ENCODE measurements at places on chromosomes 16 and 17. TPM values are rescaled to one million over a fixed set of nuclear protein-coding genes. Genes with fewer than 3 reads are reported as not detected.

DNA sequence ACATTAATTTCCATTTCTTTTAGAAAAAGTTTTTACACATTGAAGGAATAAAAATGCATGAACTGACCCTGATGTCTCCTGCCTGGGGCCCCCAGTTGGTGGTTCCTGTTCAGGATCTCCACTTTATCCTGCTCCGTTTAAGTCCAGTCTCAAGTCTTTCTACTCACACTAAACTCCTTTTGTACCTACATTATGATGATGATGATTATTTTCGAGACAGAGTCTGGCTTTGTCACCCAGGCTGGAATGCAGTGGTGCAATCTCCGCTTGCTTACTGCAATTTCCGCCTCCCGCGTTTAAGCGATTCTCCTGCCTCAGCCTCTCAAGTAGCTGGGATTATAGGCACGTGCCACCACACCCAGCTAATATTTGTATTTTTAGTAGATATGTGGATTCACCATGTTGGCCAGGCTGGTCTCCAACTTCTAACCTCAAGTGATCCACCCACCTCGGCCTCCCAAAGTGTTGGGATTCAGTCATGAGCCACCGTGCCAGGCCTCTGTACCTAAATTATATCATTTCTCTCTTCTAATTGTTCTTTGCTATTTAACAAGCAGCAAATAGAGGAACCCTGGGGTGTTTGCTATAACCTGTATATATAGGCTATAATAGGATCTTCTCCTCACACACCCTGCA, 2.2 kb upstream of the FOXK2 start:
- DNase-seq, result no peak

DNA sequence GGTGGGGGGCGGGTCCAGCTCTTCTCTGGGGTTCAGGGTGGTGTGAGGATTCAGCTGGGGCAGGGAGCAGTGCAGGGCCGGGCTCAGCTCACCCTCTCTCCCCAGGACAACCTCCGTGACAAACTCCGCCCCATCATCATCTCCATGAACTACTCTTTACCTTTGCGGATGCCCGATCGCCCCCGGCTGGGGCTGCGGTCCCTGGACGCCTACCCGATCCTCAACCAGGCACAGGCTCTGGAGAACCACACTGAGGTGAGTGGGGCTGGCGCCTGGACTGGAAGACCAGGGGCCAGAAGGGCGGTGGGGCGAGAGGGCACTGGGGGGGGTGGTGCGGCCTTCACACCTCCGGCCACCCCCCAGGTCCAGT, 18.9 kb upstream of the PDK2 start:
- DNase-seq, result no peak

CLEC3A gene
- polyA plus RNA-seq, result 0.22 TPM

GRCh38 chr16:14487579-14487978, 142.5 kb downstream of the PARN start:
- no peak for DNase-seq

TMEM204 gene
- polyA plus RNA-seq, result 19.2 TPM

DNA sequence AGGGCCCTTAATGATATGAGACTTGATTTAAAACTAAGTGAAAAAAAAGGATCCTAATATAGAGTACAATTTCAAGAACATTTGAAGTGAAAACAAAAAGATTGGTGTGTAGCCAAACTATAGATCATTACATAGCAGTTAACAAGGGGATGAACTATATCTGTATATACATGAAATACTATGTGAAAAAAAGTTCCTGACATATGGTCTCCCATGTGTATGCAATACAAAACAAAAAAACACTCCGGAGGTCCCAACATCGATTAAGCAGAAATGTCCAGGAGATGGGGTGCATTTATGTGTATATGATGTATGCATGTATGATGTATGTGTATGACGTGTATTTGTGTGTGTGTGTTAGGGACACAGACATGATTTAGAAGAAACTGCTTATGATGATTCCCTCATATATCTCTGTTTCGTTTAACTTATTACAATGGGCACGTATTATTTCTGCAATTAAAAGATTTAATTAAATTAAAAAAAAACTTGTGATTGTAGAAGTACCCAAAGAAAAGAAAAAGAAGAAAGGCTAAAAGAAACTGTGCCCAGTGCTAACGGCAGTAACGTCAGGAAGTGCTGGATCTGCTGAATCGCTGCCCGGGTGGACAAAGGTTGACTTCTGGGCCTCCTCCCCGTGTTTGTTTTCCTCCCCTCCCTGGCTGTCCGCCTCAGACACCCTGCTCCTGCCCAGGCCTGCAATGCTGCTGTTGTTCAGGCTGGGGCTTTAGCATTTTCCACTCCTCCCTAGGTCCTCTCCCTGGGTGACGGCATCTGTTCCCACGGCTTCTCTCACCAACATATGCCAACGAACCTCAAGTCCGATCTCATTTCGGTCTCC, 36.9 kb downstream of the TBX4 start:
- no peak for DNase-seq

PRSS36 gene
- polyA plus RNA-seq, result 3.3 TPM

DNA sequence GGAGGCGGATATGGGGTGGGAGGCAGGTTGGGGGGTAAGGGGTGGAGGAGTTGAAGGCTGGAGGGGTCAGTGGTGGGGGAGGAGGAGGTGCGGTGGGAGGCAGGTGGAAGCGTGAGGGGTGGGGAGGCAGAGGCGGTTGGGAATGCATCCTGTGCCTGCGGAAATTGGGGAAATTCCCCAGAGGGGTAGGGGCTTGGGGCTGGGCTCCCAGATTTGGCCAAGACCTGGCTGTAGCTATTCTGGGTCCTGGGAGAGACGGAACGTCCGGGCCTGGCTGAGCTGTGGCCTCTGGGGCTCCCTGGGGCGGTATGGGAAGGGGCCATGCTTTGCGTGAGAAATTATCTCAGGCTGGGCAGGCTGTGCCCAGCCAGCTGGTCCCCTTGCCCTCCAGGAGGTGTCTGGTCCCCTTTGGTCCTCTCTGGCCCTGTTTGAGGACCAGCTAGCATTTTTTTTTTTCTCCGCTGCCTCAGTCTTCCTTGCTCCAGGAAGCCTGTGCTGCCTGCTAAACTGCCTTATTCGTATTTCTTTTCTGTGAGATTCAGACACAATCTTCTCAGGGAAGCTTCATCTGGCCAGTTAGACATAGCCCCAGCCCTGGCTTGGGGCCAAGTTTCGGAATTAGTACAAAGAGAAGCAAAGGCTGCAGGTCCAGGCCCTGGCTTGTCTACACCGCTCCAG, 7.3 kb upstream of the TRPV2 start:
- DNase-seq, result peak; percentile 50

ZFHX3 gene
- polyA plus RNA-seq, result 31.6 TPM

GRCh38 chr16:66661210-66661560, 35.4 kb downstream of the CMTM4 start:
- DNase-seq, result no peak

- DNase-seq, result no peak
Measured at GRCh38 chr16:8872967-8873865, 4.4 kb upstream of the CARHSP1 start.

DNA sequence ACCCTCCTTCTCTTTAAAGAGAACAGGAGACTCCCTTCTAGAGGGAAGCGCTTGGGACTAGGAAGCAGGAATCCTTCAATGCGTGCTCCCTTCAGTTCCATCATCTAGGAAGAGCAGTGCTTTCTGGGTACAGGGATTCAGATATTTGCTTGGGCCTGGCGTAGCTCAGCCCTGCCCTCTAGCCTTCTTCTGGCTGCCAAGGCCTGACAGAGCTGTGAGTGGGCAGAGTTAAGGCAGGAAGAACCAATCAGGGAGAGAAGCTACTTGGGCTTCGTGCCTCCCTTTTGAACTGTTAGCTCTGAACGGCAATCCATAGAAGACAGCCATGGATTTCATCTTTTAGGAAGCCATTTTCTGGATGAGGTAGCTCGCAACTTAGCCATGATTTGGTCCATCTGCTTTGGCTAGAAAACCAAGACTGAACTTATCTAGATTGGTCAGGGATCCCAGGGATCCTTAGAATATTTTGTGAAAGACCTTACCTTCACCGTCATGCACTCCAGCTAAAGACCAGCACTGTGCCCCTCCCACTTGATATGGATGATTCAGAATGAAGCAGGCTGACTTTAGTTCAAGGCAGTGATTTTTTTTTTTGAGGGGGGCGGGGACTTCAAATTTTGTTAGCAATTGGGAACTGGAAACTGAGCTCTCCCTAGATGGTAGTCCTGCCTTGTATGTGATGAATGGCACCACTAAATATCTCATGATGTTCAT, 2.5 kb upstream of the CORO6 start:
- no peak for DNase-seq

DNA sequence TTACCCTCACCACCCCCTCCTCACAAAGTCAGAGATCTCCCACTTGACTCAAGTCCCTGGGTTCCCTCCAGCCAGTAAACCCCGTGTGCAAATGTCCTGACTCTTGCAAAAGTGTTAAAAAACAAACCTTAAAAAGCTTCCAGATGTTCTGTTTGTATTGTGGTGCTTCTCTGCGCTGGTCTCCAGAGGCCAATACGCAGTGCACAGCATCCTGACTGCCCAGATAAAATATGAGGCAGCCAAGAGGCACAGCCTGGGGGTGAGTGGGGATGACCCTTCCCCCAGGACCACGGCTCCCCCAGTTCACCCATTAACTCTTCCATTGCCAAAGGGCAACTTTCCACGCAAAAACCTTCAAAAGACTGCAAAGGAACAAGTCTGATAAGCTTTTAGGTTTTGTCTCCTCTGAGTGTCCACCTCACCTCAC, 291.8 kb downstream of the SOX9 start:
- no peak for DNase-seq

CAVIN1 gene
- polyA plus RNA-seq, result 163 TPM

CCL2 gene
- 54.6 TPM for polyA plus RNA-seq
